ENCODE measurements at places on chromosomes 12 and 14. TPM values are rescaled to one million over a fixed set of nuclear protein-coding genes. Genes with fewer than 3 reads are reported as not detected.

The BCL11B gene
- total RNA-seq = 165 TPM

The MYO1A gene
- 1.2 TPM for total RNA-seq

The TAS2R9 gene
- not detected for total RNA-seq

The STXBP6 gene
- total RNA-seq = not detected

The MAPK1IP1L gene
- total RNA-seq = 73.4 TPM

The OSGEP gene
- total RNA-seq = 75.9 TPM

The NOVA1 gene
- total RNA-seq = not detected

DNA sequence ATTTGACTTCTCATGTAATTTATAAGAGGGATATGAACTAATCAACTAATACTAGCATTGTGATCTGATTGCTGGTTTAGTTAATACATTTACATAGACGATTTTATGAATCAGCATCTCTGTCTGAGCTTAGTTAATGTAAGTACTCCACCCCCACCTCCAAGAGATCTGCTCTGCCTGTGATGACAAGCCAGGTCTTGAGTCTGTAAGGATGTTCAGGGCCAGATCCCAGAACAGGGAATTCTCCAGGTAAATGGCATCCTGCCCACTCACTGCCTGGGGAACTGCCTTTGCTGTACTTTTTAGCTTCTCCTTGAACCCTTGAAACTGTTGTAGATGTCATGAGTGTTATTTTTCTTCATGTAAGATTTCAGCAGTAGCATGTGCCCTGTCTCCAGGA lies 289.8 kb downstream of the RGS6 start:
- no peak for DNase-seq

GRCh38 chr14:89572596-89573398 lies 155.8 kb upstream of the FOXN3 start:
- DNase-seq = no peak

- peak; percentile 40 for DNase-seq
These were observed 164.1 kb downstream of the ZFP36L1 start for GRCh38 chr14:68628605-68629310.

GRCh38 chr12:105948331-105948730 lies 190.4 kb downstream of the NUAK1 start:
- no peak for DNase-seq

GRCh38 chr12:25056486-25057130 lies 107.7 kb upstream of the BCAT1 start:
- no peak for DNase-seq

GRCh38 chr14:49970474-49971147 lies 77.7 kb downstream of the ARF6 start:
- no peak for DNase-seq

DNA sequence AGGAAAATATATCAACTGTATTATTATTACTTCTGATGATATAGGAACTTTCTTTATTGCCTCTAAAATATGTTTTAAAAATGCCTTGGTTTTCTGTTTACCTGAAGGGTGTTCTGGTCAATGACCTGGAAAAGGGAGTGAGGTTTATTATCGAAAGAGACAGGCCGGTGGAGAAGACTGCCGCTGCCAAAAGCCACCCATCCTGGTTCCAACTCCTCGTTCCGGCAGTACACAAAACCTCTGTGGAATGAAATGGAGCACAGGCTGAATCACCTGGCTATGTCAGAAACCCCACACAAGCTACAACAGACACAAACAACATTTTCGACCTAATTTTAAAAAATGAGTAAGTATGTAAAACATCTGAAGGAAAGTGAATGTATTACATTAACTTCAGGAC lies 73.6 kb downstream of the HECTD4 start:
- no peak for DNase-seq

DNA sequence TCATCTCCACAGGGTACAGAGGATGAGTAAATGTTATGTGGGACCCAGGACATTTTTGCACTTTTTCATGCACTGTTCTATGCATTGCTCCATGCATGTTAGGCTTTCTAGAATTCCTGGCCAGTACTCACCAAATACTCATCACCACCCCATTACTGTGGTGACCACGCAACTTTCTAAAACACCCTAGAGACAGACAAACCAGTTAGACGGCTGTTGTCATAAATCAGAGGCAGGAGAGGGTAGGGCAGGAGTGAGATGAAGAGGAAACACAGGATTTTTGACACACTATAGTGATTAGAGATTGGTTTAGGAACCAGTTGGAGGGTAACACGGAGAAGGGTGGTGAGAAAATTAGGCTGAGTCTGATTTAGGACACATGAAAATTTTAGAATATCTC lies 59.3 kb downstream of the IFNG start:
- DNase-seq = no peak

DNA sequence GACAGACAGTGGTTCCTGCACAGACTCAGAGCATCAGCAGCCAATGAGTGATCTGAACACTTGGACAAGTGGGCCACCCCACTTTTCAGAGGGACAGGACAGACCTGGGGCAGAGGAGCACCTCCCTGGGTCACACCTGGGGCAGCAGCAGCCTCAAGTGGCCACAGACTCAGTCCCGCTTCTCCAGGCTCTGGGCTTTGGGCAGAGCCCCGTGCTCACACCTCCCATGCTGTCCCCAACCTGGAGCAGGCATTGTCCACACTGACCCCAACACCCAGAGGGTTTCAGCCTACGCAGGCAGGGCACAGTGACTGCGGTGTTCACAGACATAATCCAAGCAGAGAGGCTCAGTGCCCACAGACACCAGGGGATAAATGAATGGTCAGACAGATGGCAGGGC lies 135.5 kb upstream of the SFSWAP start:
- DNase-seq = no peak

- DNase-seq = no peak
These were observed 123.3 kb downstream of the ATP23 start for GRCh38 chr12:58064666-58065065.

- DNase-seq = peak; percentile 25
These were observed 156.3 kb upstream of the PZP start for GRCh38 chr12:9364224-9365176.

GRCh38 chr12:48894271-48894670 lies 28.6 kb upstream of the RND1 start:
- no peak for DNase-seq

DNA sequence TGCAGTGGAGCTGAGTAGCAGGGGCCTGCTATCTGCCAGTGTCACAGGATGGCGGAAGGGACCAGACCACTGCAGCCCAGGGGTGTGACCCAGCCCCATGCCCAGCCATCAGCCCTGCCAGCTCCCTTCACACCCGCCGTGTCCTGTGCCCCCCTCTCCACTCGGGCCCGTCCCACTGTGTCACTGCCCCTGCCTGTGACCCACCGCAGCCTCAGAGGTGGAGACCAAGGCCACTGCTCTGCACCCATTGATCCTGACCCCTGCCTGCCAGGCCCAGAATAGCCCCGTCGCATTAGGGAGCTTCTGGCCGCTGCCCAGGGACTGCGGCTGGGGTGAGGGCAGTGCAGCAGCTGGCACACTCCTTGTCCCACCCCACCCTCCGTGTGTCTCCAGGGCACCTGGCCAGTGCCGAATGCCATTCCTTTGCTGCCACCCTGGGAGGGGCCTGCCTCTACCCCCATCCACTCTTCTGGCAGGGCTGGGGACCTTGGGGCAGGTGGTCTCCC lies 2.1 kb upstream of the CRIP2 start:
- no peak for DNase-seq

- DNase-seq = peak; percentile 75
These were observed 29.1 kb downstream of the CCDC88C start for GRCh38 chr14:91388551-91388975.

DNA sequence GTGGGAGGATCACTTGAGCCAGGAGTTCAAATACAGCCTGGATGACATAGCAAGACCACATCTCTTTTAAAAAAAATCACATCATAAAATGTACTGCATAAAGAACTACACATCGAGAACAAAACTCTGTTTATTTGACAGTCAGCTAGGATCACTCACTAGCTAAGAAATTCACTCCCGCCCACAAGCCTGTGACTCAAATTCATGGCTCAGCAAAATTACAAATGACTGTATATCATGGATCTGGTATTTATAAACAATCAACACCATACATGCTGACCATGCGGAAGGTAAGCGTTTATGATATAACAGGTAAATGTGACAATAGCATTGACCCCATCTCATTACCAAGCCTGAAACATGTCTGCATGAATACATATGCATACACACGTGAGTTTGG lies 206.5 kb downstream of the EFCAB11 start:
- DNase-seq = no peak

- peak; percentile 65 for DNase-seq
These were observed 6.1 kb downstream of the CCDC184 start for GRCh38 chr12:48189331-48190125.
